Smooth muscle cell of trachea (primary cell): ENCODE measurements at places on chromosomes 6 and 20. TPM values are rescaled to one million over a fixed set of nuclear protein-coding genes. Genes with fewer than 3 reads are reported as not detected.

PSORS1C1 gene
- 0.29 and 0.99 TPM in 2 replicates for total RNA-seq

RBPJL gene
- not detected in 2 replicates for total RNA-seq

HMGN4 gene
- 79.7 and 106 TPM in 2 replicates for total RNA-seq

PDYN gene
- total RNA-seq, result not detected in 2 replicates

SUMO4 gene
- 1.7 and 3.2 TPM in 2 replicates for total RNA-seq

CENPW gene
- 2.3 and 28.2 TPM in 2 replicates for total RNA-seq

MUCL3 gene
- total RNA-seq, result not detected in 2 replicates

DDO gene
- 0.29 and 0.66 TPM in 2 replicates for total RNA-seq

HEY2 gene
- total RNA-seq, result not detected in 2 replicates

PXDC1 gene
- 28.9 and 48.8 TPM in 2 replicates for total RNA-seq

DEFB115 gene
- not detected in 2 replicates for total RNA-seq

SMOC2 gene
- total RNA-seq, result not detected in 2 replicates

NDUFAF4 gene
- 7.1 and 9.7 TPM in 2 replicates for total RNA-seq

HRH3 gene
- not detected in 2 replicates for total RNA-seq

OR2H2 gene
- not detected in 2 replicates for total RNA-seq
